ENCODE measurements at places on chromosomes 2 and 18.

DNA sequence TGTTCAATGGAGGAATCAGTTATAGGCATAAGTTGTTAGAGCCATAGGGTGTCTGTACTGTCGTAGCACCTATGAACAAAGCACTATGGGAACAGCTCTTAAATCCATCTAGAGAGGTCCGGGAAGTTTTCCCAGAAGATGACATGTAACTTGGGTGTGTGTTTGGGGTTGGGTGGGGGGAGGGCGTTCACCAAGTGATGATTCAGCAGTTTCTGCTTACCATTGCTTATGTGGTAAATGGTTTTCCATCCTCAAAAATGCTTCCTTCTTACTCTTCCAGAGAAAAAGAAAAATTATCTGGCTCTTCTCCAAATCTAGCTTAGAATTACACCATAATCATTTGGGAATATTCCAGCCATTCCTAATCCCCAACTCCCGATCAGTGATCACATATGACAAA, 361.1 kb upstream of the ZNF521 start:
- no peaks in the 10 kb centered on the region for H3K27me3 ChIP-seq
- no peaks in the 10 kb centered on the region for H3K36me3 ChIP-seq
- no peak overlapping the region for H3K27ac ChIP-seq
- no peaks in the 10 kb centered on the region for H3K4me1 ChIP-seq

DNA sequence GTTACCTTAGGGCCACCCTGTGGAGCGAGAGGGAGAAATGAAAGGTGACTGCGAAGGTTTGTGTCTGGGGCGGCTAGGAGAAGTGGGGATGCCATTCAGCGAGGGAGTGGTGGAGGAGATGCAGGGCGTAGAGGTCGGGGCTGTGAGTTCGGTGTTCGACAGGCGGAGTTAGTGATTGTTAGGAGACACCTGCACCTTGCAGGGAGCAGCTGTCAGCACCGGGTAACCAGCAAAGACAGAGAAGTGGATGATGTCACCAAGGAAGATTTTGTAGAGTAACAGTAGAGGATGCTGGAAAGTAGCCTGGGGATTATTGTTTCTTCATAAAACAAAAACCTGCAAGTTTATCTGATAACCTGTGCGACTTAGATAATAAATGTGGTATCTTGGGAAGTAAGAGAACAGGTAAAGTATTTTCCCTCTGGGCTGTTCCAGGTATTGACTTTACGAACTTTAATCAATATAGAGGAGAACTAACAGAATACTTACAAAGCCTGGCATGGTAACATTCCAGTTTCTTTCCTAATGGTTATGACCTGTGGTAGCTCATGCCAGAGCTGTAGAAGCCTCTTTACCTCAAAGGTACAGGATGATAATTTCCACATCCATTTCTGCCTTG, 63.8 kb downstream of the SPTBN1 start:
- H3K27ac ChIP-seq = no peak overlapping the region
- H3K36me3 ChIP-seq = peaks cover 10% of the 10 kb centered on the region
- DNase-seq = no peak
- H3K27me3 ChIP-seq = no peaks in the 10 kb centered on the region
- no peak overlapping the region for H3K4me3 ChIP-seq

GRCh38 chr2:81148323-81148722, 843.8 kb upstream of the LRRTM1 start:
- H3K27ac ChIP-seq = no peak overlapping the region
- no peak overlapping the region for H3K4me3 ChIP-seq
- no peaks in the 10 kb centered on the region for H3K36me3 ChIP-seq
- H3K4me1 ChIP-seq = no peaks in the 10 kb centered on the region
- H3K27me3 ChIP-seq = no peaks in the 10 kb centered on the region

- peak; percentile 75 for DNase-seq
- peaks cover 35% of the 10 kb centered on the region for H3K4me1 ChIP-seq
- H3K36me3 ChIP-seq = no peaks in the 10 kb centered on the region
Measured at GRCh38 chr2:9668687-9669345, 38.0 kb upstream of the YWHAQ start.

DNA sequence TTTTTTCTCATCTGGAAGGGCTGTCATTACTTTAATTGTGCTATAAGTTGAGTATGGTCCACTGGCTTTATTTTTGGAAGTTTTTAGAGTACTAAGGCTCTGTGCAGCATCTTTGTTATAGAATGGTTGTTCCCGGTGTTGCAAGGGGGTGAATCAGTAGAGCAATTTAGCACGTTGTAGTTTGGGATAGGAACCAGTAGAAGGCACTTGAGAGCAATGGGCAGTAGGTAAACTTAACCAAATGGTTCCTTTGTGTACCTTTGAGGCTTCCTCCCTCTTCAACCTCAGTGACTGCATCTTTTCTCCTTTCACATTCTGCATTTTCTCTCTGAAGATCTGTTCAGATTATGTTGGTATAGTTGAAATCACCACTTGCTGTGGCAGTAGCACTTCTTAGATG, 238.2 kb upstream of the SYT4 start:
- H3K4me3 ChIP-seq = no peak overlapping the region
- no peaks in the 10 kb centered on the region for H3K4me1 ChIP-seq
- no peak for DNase-seq
- no peaks in the 10 kb centered on the region for H3K27me3 ChIP-seq
- no peak overlapping the region for H3K27ac ChIP-seq

- no peak for DNase-seq
- H3K27me3 ChIP-seq = no peaks in the 10 kb centered on the region
- no peak overlapping the region for H3K4me3 ChIP-seq
- H3K4me1 ChIP-seq = peaks cover 4% of the 10 kb centered on the region
- H3K27ac ChIP-seq = no peak overlapping the region
- no peaks in the 10 kb centered on the region for H3K36me3 ChIP-seq
Measured at GRCh38 chr2:68468801-68469200, 1.4 kb downstream of the APLF start.

GRCh38 chr18:26052505-26052904, 37.9 kb downstream of the SS18 start:
- H3K27ac ChIP-seq = no peak overlapping the region
- H3K36me3 ChIP-seq = peaks cover 19% of the 10 kb centered on the region
- no peak overlapping the region for H3K4me3 ChIP-seq
- H3K4me1 ChIP-seq = no peaks in the 10 kb centered on the region
- no peak for DNase-seq
- no peaks in the 10 kb centered on the region for H3K27me3 ChIP-seq

DNA sequence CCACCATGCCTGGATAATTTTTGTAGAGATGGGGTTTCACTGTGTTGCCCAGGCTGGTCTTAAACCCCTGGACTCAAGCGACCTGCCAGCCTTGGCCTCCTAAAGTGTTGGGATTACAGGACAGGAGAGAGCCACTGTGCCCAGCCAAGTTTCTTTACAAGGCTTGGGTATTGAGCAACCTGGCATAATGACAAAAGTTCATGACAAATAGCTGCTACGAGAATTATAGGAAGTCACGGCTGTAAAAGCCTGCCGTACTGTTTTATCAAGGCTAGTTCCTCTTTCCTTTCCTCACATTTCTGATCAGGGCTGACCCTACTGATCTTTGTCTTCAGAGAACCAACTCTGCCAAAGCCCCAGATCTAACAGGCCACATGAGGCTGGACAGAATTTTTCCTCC, 490.4 kb upstream of the SPRED2 start:
- DNase-seq = peak; percentile 56
- no peaks in the 10 kb centered on the region for H3K4me1 ChIP-seq
- no peak overlapping the region for H3K27ac ChIP-seq
- no peaks in the 10 kb centered on the region for H3K36me3 ChIP-seq
- H3K4me3 ChIP-seq = no peak overlapping the region
- no peaks in the 10 kb centered on the region for H3K27me3 ChIP-seq

DNA sequence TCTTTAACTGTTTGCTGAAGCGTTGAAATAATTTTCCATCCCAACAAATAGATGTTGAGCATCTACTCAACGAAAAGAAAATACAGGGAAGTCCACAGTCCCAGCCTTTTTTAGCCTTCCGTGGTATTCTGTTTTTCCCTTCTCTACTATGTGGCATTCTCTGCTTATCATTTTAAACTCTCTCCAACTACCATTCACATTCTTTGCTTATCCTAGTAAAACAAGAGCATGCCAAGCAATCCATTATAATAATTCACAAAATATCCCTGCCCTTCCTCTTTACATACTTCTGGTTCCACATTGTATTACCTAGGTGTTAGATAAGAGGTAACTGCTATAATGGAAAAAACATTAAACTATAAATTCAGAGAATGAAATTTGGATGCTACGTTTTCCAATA, 1.6 kb upstream of the SESTD1 start:
- H3K4me3 ChIP-seq = no peak overlapping the region
- no peak for DNase-seq
- no peaks in the 10 kb centered on the region for H3K27me3 ChIP-seq
- peaks cover 7% of the 10 kb centered on the region for H3K4me1 ChIP-seq
- no peak overlapping the region for H3K27ac ChIP-seq

DNA sequence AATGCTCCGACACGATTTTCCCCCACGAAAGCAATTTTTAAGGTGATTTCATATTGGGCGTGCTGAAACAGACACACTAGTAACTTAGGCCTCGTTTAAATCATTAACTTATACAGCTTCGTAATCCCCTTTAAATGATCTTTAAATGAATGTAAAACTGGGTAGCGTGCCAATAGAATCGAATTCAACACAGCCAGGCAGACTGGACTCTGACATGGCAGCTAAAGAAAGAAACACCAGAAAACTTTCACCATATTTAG, 2.4 kb upstream of the ID2 start:
- H3K4me3 ChIP-seq = peak overlapping the region; percentile 58
- no peaks in the 10 kb centered on the region for H3K36me3 ChIP-seq
- no peak for DNase-seq
- peaks cover 58% of the 10 kb centered on the region for H3K4me1 ChIP-seq
- peak overlapping the region; percentile 91 for H3K27ac ChIP-seq

GRCh38 chr2:191569025-191569424, 108.9 kb upstream of the NABP1 start:
- no peaks in the 10 kb centered on the region for H3K27me3 ChIP-seq
- no peaks in the 10 kb centered on the region for H3K4me1 ChIP-seq
- DNase-seq = no peak
- H3K27ac ChIP-seq = no peak overlapping the region
- no peak overlapping the region for H3K4me3 ChIP-seq

Measured in muscle of leg (tissue), 16 donors.